Left renal pelvis (tissue), 4 donors: ENCODE measurements at places on chromosomes 16 and 17.
A peak's percentile ranks its signal among the peaks of the same experiment; 100 is the strongest.

GRCh38 chr16:67419931-67420330 is 3.7 kb upstream of the ZDHHC1 start:
- DNase-seq = no peak

GRCh38 chr17:10050597-10051101 is 145.6 kb upstream of the RCVRN start:
- no peak for DNase-seq

- no peak for DNase-seq
Measured at GRCh38 chr17:17480593-17481148, 3.9 kb downstream of the MED9 start.

GRCh38 chr16:71289732-71290062 is 495 bp upstream of the CMTR2 start:
- DNase-seq = no peak

GRCh38 chr16:68768175-68768574 is 31.1 kb downstream of the CDH1 start:
- no peak for DNase-seq

- peak; percentile 59 for DNase-seq
Measured at GRCh38 chr17:43171586-43172487, 823 bp downstream of the NBR1 start.

DNA sequence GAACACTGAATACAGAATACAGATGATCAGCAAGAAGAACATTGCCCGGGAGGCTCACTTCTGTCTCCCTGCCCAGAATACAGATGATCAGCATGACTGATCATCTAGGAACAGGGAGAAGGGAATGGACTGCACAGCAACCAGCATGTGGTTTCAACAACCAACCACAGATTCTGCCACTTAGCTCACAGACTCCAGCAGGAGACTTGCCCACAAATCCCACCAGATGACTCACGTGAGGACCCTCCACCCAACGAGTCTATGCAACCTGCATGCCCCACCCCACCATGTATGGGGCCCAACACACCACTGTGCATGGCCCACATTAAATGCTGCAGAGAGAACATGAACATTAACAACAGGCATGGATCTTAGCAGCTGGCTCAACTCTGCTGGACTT is 36.1 kb upstream of the ALOX12 start:
- no peak for DNase-seq

GRCh38 chr17:14310101-14310500 is 9.2 kb downstream of the HS3ST3B1 start:
- no peak for DNase-seq

GRCh38 chr16:47019568-47019967 is 46.1 kb upstream of the DNAJA2 start:
- DNase-seq = no peak

- DNase-seq = no peak
Measured at GRCh38 chr16:15055141-15056053, 477 bp downstream of the NTAN1 start.

- DNase-seq = no peak
Measured at GRCh38 chr16:9904526-9904925, 277.7 kb downstream of the GRIN2A start.

GRCh38 chr17:8140065-8141029 is 11.9 kb downstream of the PER1 start:
- no peak for DNase-seq

DNA sequence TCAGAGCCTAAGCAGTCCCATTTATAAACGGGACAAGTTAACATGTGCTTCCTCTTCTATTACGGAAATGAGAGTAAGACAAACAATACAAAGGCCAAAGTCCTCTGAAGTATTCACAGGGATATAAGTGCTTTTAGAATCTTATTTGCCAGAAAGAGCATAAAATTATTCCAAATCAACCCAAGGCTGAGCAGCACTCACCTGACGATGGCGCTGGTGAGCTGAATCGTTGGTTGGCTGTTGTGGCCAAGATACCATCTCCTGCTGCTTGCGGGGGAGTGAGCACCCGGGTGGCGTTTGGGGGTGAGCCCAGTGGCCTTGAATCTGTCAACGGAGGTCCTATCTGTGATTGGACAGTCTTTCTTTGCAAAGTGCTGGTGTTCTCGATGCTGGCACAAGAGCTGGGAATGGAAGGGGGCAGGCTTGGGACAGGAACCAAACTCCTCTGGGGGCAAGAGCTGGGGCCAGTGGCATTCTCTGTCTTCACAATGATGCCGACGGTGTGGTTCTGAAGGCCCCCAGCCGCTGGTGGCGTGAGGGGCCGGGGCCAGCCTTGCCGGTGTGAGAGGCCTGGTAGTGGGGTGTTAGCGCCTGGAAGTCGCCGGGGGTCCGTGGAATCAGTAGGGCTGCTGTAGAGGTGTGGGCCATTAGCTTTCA is 9.5 kb upstream of the DHRS13 start:
- DNase-seq = no peak

DNA sequence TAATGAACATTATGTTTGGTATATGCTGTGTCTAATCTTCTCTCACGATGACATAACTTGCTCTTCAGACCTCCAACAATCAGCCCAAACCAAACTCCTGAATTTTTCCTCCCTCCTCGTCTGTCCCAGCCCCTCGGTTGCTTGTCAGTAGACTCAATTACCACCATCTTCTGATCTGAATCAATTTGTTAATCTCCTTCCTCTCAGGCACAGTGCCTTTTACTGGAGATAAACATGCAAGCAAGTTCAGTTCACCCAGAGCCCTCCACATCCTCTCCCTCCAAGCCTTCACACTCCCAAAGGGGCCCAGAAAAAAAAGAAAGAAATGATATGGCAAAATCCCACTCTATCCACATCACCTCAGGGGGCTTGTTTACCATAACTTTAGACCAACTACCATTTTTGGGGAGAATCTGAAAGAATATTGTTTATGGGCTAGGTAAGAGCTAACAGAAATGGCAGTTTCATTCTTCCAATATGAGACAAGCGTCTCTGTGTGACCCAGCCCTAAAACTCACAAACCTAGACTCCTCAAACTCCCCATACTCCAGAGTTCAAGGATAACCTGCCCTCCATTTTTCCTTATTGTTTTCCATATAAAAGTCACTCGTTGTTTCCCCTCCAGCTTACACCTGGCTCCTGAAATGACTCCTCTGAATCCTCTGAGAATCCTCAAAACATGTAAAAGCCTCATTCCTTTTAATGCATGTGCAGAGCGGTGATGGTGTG is 1.5 kb downstream of the TEX2 start:
- no peak for DNase-seq

DNA sequence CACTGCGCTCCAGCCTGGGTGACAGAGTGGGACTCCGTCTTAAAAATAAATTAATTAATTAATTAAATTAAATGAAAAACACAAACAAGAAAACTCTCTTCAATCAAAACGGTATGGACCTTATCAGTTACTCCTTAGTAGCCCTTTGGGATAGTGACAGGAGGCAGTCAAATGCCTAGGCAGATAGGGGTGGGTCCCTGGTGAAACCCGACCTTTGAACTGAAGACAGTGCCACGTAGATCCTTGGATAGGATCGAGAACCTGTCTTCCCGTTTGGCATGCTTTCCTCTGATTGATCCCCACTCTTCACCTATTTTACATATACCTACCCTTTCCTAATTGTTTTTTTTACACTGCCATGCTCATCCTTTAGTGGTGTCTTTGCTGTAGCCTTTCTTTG is 22.2 kb upstream of the DHRS7B start:
- no peak for DNase-seq

DNA sequence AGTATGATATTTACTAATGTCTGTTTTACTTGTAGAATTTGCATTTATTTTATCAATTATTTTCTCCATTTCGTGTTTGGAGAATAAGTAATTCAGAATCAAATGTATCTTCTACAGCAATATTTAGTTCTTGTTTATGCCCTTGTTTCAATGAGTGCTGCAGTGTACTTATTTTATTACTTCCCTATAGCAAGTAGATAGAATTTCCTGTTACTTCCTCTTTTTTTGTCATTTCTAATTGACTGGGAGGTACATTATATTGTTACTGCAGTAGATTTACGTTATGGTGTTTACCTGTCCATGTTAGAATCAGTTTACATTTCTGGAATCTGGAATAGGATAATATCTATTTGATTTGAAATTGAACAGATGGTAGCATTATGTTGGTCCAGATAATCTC is 71.2 kb downstream of the OMG start:
- DNase-seq = no peak

GRCh38 chr16:29820730-29821642 is 724 bp downstream of the MVP start:
- DNase-seq = no peak

DNA sequence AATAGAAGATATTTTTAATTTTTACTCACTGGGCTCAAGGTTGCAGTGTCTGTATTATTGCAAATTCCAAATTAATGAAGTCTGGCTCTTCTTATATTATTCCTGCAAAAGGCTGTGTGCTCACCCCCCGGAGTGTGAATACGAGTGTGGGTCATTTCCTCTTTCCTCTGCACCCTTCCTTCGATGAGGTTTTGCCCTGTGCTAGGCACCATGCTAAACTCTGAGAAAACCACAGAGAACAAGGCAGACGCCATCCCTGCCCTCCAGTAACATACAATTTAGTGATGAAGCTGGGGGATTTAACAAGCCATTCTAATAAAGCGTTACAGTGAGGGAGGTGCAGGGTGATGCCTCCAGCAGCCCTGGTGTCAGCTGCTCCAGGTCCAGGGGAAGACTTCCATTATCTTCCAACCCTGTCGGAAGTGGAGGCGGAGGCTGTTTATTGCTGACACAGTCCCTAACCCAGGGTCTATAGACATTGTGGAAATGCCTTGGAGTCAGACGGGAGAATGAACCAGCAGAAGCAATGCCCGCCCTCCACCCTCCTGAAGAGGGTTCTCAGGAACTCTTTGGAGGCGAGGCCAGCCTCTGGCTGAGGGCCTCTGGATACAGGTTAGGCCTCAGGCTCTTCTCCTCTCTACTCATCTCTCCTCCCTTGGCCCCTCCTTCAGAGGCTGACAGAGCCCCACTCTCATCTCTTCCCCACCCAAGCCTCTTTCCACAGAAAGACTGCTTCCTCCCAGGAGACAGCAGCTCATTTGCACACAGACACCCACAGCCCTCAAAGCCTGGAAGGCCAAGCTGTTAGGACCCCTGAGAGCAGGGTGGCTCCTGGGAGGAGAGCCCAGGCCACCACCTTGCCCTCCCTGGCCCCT is 2.0 kb upstream of the ACE start:
- no peak for DNase-seq

- DNase-seq = peak; percentile 76
Measured at GRCh38 chr17:42422958-42423712, at the start of gene CAVIN1. TSS of gene CAVIN1 (minus strand) at chr17:42423256. CDS start at chr17:42423097, 159 bp downstream.

- peak; percentile 70 for DNase-seq
Measured at GRCh38 chr17:47693731-47694580, at the start of gene TBKBP1. TSS of gene TBKBP1 (plus strand) at chr17:47694161. CDS start at chr17:47696113, 1,952 bp downstream.

- no peak for DNase-seq
Measured at GRCh38 chr17:77405867-77406732, 265.3 kb downstream of the SEC14L1 start.

GRCh38 chr17:37671028-37671823 is 28.0 kb upstream of the DDX52 start:
- DNase-seq = no peak

DNA sequence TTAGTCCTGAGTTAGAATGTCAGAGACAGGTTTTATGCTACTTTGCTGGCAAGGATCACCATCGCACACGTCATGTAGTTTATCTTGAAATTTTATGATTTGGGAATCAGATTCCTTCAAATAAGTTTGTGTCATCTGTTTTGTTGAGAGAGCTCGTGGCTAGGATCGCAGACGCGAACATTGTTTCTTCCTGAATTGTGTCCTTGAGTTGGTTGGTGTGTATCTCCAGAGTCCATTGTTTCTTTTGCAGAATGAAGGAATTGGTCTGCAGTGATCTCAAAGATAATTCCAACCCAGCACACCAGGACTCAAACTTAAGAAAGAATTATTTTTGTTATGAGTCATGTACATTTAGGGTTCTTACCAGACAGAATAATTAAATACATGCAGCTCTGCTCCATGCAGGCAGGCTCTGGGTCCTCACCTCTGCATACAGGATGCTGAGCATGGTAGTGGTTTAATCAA is 51.6 kb downstream of the PRKCA start:
- DNase-seq = no peak

GRCh38 chr17:47225436-47225858 is 16.3 kb downstream of the MYL4 start:
- no peak for DNase-seq

- no peak for DNase-seq
Measured at GRCh38 chr17:45841883-45842525, 2.7 kb upstream of the SPPL2C start.

DNA sequence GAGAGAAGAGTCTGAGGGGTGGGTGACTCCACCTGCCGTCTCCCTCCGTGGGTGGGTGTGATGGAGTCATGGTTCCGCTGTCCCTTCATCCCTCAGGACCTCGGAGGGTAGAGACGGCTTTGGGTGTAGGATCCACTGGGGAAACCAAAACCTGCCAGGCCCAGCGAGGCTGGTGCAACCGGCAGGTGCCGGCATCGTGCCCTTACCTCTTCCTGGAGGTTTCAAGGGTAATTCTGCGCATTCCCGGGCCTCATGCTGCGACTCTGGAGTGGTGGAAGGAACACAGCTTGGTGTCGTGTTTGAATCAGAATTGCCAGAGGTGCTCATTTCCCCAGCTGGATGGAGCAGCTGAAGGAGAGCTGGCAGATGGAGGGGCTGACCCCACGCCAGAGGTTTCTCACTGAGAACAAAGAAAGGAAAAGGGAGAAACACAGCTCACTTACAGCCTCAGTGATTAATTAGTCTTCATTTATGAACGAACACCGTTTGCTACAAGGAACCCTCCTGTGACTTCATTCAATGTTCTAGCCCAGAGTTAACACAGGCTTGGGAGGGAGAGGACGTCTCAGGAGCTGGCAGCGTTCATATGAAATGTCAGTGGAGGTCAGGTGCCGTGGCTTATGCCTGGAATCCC is 16.3 kb upstream of the ATP2A3 start:
- no peak for DNase-seq

- no peak for DNase-seq
Measured at GRCh38 chr17:35543856-35544255, 6.4 kb upstream of the SLFN12L start.

DNA sequence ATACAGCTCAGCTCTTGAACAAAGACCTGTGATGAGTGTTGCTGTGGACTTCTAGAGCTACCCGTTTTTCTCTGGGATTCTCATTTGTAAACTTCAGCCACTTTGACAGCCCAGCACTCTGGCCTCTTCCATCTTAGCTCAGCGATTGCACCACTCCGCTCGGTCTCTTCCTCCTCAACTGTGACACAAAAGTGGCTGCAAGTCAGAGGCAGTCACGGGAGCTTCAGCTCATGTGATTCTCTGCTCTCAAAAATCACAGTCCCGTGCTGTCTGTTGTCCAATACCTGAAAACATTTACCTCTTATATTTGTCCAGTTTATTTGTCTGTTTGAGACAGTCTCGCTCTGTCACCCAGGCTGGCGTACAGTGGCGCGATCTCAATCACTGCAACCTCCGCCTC is 75.7 kb upstream of the DNAH17 start:
- DNase-seq = no peak
